Stimulated activated CD8-positive, alpha-beta memory T cell treated with anti-CD3 and anti-CD28 coated beads, Interleukin-7, amount 100 ng/mL, for 1 hour (primary cell): ENCODE measurements at places on chromosomes 7 and 10.

DNA sequence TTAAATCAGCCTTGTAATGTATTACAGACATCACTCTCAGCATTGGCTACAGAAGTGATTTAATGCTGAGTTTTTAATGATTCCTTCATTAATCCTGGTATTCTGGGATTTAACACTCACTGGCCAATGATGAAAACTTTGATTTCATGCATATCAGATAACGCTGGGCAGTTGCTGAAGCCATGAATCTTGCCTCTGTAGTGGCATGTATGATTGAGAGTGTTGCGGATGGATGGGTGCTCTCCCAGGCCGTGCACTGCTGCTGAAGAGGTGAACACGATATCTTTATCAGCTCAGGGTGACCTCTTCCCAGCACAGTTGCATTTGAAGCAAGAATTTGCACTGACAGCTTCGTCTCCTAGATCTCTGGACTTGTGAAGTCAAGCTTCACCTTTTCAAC lies 168.7 kb downstream of the LRRC4 start:
- DNase-seq = no peak

- peak; percentile 44 for DNase-seq
Measured at GRCh38 chr7:130896898-130897514, 163.0 kb upstream of the KLF14 start.

DNA sequence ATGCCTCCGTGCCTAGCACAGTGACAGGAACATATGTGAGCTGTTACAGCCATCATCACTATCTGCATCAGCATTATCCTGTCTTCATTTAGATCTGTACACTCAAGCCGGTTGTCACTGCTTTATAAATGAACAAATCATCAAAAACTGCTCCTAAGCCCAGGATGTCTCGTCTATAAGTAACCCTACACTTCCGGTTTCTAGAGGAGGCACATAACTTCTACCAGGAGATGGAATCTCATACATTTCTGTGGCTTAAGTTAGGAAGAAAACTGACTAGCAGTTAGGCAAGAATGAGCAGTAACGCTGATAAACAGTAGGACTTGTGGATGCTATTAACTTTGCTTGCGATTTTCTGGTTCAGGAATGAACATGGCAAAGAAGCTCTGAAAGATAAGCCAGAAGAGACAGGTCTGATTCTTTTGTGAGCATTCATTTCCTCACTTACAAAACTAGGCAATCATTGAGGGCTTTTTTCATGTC lies 1199.2 kb downstream of the SORCS3 start:
- DNase-seq = no peak

GRCh38 chr7:95545007-95545615 lies 51.2 kb downstream of the PDK4 start:
- DNase-seq = no peak

DNA sequence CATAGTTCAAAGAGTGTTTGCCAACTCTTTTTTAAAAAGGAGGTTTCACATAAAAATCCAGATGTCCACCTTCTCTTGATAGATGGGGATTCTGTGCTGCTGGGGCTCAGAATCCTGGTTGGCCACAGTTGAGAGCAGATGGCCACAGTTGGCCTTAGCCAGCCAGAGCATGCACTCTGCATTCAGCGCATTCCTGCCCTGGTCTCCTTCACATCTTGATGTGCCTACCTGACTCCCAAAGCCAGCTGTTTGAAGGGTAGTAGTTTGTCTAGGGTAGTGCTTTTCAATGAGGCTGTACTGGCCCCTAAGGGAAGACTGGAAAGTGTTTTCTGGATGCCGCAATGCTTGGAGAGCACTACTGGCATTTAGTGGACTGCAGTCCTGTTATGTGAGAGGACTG lies 208.1 kb upstream of the HDAC9 start:
- DNase-seq = no peak

GRCh38 chr10:37710831-37711616 lies 146.4 kb downstream of the ZNF248 start:
- DNase-seq = no peak

- no peak for DNase-seq
Measured at GRCh38 chr7:37440738-37441385, 7.8 kb downstream of the ELMO1 start.
